ENCODE measurements at places on chromosomes 4 and X. TPM values are rescaled to one million over a fixed set of nuclear protein-coding genes. Genes with fewer than 3 reads are reported as not detected.
A peak's percentile ranks its signal among the peaks of the same experiment; 100 is the strongest.

GRCh38 chr4:163195247-163195765 lies 28.6 kb upstream of the NAF1 start:
- no peak for DNase-seq

- DNase-seq: peak; percentile 12
Measured at GRCh38 chr4:38802561-38803355, 1.8 kb downstream of the TLR1 start.

DNA sequence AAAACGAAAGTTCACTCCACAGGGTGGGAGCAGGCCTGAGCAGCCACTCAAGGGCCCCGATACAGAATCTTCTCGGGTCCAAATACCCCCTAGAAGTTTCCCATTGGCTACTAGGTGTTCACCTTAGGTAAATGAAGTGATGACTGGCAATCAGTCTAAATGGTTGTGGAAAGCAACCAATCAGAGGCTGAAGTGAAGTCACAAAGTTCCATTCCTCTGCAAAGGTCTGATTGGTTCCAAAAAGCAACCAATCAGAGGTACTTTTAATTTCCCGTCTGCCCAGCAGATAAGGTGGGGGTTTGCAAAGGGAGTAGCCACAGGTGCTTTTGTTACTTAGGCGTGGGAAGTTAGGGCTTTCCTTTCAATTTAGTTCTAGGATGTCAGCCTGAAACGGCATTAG lies 58.2 kb upstream of the NKAP start:
- no peak for DNase-seq

DNA sequence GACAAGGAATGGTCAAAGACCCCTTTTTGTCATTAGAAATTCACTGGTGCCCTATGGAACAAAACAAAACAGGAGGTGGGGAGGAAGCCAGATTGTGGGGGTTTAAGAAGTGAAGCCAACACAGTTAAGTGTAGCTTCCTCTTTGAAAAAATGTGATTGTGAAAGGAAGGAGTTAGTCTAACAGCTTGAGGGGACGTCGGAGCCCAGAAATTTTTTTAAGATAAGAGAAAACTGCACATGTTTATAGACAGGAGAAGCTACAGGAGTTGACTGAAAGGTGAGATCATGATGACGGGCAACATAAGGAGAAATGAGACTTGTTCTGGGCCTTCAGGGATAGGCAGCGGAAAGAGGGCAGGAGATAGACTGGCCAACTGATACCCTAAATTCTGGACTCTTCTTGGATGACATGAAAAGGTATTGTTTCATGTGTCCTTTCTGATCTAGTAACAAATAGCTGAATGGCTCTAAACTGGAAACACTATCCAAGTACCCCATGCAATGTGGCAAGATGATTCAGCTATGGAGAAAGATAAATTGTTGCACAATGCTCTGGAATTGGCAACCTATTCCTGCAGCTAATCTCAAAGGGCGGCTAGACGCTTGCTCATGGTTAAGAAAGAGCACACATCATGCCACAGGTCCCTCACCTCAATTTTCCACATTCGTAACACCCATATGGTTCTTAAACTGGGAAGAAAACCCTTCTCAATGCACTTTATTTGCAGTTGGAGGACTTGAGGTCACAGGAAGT lies 3.7 kb upstream of the HDAC8 start:
- no peak for DNase-seq

DNA sequence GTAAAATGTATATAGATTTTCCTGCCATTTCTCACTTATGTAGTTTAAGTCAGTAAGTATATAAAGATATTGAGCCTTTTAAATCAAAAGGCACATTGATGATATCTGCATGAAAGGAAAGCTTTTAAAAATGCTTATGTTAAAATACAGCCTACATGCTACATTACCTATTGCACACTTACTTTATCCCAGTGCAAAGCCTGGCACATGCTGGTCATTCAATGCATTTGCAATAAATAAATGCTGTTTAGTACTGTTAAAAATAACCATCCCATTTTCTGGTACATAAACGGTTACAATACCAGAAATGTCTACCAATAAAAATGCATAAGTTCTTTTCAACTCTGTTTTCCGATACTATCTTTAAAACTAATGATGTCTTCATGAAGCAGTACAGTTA lies 22.1 kb upstream of the SPATA4 start:
- no peak for DNase-seq

- DNase-seq: no peak
Measured at GRCh38 chrX:24167719-24168472, 18.4 kb downstream of the ZFX start.

DNA sequence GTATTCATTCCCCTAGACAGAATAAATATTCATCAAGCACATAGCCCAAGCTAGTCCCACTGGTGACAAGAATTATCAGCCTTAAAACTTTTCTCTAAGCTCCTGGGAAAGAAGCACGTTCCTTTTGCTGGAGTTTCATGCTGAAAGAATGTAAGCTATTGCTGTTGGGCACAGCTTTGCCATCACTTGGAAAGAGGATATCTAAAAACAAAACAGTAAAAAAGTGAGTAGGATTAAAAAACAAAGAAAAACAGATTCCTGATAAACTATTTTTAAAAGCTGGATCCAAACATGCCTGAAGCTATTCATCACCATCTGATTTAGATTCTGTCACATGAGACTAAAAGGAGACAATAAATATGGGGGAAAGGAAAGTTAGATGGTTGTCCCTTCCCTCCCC lies 176.8 kb downstream of the SCFD2 start:
- no peak for DNase-seq

GRCh38 chr4:87144356-87144755 lies 76.1 kb downstream of the KLHL8 start:
- no peak for DNase-seq

DNA sequence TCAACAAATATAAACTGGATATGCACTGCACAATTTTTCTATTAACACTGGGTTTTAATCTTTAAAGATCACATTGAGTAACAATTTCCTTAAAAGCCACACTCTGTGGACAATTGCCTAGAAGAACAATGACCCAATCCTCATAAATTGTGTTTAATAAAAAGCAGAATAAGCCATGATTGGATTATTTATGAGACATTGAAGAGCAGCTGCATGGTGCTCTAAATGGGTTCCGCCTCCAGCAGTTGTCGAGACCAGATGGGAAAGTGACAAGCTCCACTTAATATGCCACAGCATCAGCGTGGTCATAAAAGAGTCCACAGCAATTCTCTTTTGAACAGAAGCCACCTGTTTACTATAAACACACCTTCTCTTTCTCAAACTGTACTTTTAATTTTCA lies 635.2 kb upstream of the FRG1 start:
- DNase-seq: no peak

DNA sequence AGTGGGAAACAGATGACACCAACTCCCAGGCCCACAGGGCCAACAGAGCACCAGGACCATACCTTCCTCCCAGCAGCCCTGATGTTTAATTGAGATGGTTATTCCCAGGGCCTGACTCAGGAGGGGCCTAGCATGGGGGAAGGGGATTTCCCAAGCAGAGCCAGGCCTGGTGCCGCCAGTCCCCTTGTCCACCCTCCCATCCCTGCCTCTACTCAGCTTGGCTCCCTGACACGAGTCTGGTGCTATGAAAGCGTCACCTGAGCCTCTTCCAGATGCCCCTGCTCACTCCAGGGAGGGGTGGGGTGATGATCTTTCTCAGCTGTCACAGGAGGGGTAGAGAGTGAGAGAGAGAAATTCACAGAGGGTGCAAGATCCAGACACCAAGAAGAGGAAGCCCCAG lies 72.7 kb downstream of the EFNB1 start:
- no peak for DNase-seq

GRCh38 chr4:84733343-84734033 lies 150.6 kb downstream of the CDS1 start:
- no peak for DNase-seq

- DNase-seq: peak; percentile 84
Measured at GRCh38 chrX:47218280-47218919, at the start of gene CDK16. TSS of gene CDK16 (plus strand) at chrX:47218681. CDS start at chrX:47223558, 4,877 bp downstream.

DNA sequence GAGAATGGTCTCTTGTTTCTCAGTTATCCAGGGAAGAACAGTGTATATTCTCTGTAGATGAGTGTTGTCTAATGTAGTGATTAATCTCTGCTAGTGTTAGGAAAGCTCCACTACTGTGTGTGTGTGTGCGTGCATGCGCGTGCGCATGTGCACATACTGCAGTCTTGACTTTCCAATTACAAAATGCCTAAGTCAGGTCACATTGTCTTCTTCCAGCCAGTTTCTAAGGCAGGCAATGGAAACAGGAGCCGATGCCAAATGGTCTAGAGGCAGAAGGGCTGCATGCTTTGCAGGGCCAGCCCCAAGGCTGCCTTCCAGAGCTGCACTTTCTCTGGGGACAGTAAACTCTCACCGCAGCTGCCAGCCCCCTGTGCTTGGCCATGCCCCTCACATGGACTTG lies 30.5 kb upstream of the NAP1L5 start:
- DNase-seq: no peak

DNA sequence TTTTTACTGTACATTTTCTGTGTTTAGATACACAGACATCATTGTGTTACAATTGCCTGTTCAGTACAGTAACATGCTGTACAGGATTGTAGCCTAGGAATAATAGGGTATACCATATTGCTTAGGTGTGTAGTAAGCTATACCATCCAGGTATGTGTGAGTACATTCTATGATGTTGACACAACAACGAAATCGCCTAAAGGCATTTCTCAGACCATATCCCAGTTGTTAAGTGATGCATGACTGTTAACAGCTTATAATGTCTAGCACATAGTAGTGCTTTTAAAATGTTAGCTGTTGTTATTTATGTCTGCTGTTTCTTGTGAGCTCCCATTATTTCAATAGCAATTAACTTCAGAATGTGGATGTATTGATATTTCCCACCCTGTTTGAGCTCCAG lies 4.5 kb downstream of the PRRG1 start:
- no peak for DNase-seq

- no peak for DNase-seq
Measured at GRCh38 chrX:86171366-86171765, 23.1 kb downstream of the DACH2 start.

- no peak for DNase-seq
Measured at GRCh38 chrX:155888139-155888538, 7.0 kb downstream of the VAMP7 start.

DNA sequence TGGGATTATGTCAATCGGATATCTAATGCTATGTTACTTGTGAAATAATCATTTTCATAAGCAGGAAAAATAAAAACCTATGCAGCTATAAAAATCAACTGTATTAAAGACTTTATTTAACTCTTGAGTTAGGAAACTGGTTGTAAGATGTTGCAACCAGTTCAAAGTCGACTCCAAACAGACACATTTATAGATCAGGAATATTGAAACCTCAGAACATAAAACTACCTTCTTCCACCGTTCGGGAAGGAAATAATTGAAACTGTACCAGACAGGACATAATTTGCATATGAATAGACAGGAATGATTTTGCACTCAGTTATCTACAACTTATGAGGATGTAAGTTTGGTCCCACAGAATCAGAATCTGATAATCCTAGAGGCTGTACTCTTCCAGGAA lies 181.8 kb upstream of the STS start:
- no peak for DNase-seq

GRCh38 chrX:120485638-120486520 lies 16.8 kb upstream of the LAMP2 start:
- peak; percentile 47 for DNase-seq

- DNase-seq: no peak
Measured at GRCh38 chr4:76750716-76751115, 147.2 kb downstream of the SOWAHB start.

DNA sequence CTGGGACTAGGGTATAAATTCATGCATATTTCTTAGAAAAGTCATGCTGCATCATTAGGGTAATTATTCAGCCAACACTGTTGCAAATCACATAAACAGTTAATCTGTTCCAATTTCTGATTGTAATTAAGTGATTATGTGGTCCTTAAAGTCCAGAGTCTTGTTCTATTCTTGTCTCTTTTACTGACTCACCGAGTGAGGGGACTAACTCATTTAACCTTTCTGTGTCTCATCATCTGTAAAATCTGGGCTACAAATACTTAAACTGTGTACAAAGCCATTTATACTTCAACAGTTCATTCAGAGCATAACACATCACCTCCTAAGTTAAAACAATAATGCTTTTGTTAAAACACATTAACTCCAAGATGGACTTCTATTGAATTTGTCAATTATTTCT lies 65.4 kb upstream of the KLHL13 start:
- no peak for DNase-seq

- DNase-seq: no peak
Measured at GRCh38 chr4:12042818-12043217, 614.1 kb upstream of the HS3ST1 start.

GRCh38 chr4:85407546-85407945 lies 67.4 kb upstream of the ARHGAP24 start:
- DNase-seq: no peak

DNA sequence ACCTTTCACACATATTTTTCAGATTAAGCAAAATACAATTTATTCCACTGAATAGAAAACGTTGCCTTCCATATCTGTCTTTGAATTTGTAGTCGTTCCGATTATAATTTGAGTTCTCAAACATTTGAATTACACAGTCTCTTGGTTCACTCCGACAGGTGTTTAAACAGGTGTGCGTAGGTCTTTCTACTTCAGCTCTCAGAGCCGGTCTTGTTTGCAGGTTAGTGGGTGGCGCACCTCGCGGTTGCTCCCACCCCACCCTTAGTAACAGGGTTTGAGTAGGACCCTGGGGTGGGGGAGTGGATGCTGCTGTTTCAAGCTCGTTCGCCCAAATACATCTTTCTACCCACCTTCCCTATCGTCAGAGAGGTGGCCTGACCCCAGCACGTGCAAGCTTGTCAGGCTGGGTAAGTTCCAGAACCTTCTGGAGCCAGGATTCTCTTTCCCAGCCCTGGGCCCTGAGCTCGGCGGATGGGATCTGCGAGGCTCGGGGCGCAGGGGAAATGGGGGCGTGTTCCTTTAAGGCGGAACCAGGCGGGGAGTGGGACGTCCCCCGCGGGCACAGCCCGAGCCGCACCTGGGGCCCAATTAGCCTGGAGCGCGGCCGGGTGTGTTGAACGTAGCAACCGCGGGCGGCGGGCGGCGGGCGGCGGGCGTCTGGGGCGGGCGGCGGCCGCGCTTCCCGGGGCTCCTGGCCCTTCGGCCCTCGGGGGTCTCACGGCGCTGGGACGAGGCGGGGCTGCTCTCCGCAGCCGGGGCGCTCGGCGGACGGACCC lies at the start of gene FAM149A:
TSS of gene FAM149A (plus strand) at position 591 of the 776 bp plus-strand sequence.
- peak; percentile 63 for DNase-seq

DNA sequence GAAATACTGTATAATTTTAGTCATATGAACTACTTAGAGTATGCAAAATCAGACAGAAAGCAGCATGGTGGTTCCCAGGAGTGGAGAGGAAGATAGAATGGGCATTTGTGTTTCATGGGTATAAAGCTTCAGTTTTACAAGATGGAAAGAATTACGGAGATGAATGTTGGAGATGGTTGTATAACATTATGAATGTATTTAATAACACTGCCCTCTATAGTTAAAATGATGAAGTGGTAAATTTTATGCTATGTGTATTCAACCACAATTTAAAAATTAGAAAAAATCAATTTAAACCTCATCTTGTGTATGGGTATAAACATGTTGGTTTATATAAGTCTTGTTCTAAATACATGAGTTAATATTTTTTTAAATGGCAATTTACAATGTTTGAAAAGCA lies 521.1 kb downstream of the FSTL5 start:
- DNase-seq: no peak

Gene NHSL2
- 0.26 TPM for total RNA-seq

Gene TLL1
- not detected for total RNA-seq

Gene CT45A2
- not detected for total RNA-seq

Gene NAP1L5
- total RNA-seq: 5.9 TPM

Gene STBD1
- 0.30 TPM for total RNA-seq

Gene PNMA6F
- not detected for total RNA-seq

Gene BLOC1S4
- 14.6 TPM for total RNA-seq

Gene PCDH11X
- not detected for total RNA-seq

Gene FREM3
- total RNA-seq: not detected

Gene MFAP3L
- 1.2 TPM for total RNA-seq

Gene SLC16A2
- 0.36 TPM for total RNA-seq

Gene CDX4
- total RNA-seq: not detected

Gene HMX1
- total RNA-seq: not detected

Gene GLRA2
- not detected for total RNA-seq
